ENCODE measurements at places on chromosomes 7 and 10.

DNA sequence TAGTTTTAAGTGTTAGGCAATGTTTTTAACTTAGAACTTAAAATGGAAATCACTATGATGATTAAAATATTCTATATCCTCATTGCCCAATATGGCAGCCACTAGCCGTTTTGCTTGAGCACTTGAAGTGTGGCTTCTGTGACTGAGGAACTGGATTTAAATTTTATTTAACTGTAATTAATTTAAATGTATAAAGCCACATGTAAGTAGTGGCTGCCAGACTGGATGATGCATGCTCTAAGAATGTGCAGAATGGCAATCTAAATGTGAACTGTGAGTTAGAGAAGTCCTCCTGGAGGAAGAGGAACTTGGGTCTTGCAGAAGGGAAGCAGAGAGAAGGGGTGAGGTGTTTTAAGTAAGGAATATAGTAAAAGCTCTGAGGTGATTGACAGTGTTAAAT is 451.4 kb downstream of the SUGCT start:
- no peak overlapping the region for H3K4me3 ChIP-seq
- DNase-seq, result no peak
- no peak overlapping the region for H3K27ac ChIP-seq
- H3K27me3 ChIP-seq, result no peaks in the 10 kb centered on the region
- H3K4me1 ChIP-seq, result no peaks in the 10 kb centered on the region

DNA sequence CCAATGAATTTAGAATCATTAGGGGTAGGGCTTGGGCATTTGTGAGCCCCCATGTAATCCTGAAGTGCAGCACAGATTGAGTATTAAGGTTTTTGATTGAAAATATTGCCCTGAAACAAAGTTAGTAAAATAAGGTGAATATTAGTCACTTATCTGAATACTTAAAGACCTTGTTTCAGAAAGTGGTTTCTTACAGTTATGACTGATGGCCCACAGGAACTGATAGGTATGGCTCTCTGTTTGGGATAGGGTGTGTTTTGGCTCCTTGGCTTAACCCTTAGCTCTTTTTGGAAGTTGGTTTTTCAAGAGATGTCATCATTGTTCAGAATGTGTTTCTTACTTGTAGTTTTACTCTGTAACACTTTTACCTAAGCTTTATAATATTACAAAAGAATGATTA is 34.8 kb downstream of the MDFIC start:
- no peaks in the 10 kb centered on the region for H3K4me1 ChIP-seq
- no peak for DNase-seq
- H3K4me3 ChIP-seq, result no peak overlapping the region
- H3K36me3 ChIP-seq, result no peaks in the 10 kb centered on the region
- H3K27ac ChIP-seq, result no peak overlapping the region

DNA sequence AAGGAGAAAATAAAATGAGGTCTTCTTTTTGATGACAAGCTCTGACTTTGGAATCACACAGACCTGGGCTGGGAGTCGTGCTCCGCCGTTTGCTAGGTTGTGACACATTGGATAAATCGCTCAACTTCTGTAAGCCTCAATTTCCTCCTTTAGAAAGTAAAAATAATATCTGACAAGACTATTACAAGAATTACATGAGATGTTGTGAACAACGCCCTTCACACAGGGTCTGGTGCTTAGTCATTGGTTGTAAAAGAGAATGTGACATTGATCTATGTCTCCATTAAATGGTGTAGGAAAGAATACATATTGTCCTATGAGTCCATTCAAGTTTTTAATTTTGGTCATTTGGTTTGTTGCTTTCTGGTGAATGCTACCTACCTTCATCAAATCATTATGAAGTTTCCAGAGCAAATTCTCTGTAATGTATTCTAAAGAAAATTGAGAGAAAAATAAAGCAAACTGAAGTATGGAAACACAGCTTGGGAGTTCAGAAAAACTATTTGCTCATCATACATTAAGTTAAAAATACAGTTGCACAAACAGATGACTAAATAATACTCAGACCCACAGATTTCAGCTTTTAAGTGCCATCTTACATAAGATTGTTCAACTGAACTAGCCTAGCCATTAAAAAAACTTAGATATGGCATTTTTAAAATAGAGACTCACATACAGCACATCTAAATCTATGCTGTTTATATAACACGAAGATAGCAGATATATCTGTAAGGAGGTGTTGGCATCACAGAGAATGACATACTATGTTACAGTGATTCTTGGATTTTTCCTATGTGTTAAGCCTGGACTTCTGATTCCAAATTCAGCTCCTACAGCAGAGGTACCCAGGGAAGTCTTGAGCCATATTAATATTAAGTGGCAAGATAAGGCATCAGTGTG is 12.3 kb upstream of the ADRB1 start:
- H3K4me3 ChIP-seq, result no peak overlapping the region
- no peaks in the 10 kb centered on the region for H3K27me3 ChIP-seq
- no peaks in the 10 kb centered on the region for H3K36me3 ChIP-seq
- no peak overlapping the region for H3K27ac ChIP-seq
- DNase-seq, result no peak

DNA sequence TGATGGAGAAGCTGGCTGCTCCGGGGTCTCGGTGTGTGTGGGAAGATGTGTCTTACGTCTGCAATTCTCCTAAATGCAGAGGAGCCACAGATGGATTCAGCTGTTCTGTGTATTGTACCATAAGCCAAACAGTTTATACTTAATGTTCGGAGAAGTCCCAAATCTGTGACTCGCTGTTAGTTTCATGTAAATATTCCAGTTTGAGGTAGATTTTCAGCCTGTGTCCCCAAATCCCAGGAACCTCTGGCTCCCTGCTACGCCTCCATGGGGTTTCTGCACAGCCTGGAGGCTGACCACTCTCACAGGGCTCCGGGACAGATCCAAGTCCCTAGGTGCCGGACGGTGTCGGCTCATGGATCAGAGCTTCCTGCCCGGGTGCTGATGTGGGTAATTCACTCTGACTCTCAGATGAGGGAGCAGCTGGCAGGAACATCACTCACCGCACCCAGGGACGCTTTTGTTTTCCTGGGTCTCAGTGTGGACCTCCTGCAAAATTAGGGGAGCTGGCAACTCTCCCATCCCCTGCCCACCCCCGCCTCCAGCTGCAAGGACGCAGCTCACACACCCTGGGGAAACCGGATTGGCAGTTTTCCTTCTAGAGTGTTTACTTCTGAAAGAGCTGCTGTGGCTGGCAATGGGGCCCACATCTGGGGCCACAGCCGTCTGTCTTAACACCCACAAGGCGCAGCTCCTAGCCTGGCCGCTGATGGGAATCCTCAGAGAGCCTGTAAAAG is 421.1 kb upstream of the FOXK1 start:
- H3K27me3 ChIP-seq, result no peaks in the 10 kb centered on the region
- H3K4me3 ChIP-seq, result no peak overlapping the region
- no peak for DNase-seq

DNA sequence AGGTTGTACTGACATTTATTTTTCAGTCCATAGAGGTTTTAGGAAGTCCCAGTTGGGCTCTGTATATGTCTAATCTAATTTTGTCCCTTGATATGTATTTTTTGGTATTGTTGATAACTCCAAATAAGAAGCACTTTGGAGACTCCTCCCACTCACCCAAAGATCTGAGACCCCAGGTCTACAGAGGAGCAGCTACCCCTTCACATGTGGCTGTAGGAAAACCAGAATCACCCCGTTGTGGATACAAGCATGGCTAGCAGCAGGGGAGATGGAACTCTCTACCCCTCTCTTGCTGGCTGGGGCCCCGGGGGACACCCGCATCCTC is 9.4 kb downstream of the HHEX start:
- peaks cover 30% of the 10 kb centered on the region for H3K27me3 ChIP-seq
- H3K36me3 ChIP-seq, result peaks cover 5% of the 10 kb centered on the region
- no peak overlapping the region for H3K27ac ChIP-seq
- H3K4me1 ChIP-seq, result no peaks in the 10 kb centered on the region

DNA sequence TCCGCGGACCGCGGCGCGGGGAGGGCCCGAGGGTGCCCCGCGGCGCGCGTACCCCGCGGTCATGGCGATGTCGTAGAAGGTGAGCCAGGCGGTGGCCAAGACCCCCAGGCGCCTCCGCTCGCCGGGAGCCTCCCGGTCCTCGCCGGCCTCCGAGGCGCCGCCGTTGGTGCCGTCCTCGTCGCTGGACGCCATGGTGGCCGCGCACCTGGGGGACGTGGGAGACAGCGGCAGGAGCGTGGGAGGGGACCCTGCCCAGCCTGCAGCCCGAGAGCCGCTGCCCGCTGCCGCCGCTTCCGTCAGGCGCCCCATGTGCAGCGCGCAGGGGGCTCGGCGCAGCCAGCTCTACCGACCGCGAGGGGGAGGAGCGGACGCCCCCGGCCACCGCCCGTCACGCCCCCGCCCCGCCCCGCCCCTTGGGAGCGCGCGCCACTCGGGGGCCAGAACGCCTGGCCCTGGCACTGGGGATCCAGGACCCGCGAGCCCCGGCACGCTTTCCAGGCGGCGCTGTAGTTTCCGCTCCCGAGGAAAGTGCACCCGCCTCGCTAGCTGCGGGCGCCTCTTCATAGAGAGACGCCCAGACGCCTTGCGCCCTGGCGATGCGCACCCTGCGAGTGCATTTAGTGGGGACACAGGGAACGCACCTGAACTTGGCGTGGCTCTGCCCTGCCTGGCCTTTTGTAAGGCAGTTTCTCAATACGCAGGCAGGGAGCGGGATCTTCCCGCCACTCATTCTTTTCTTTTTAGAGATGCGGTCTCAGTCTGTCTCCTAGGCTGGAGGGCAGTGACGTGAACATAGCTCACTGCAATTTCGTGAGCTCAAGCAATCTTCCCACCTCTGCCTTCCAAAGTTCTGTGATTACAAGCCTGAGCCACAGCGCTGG is at the start of gene HACD1:
TSS of gene HACD1 (minus strand) at position 344 of the 881 bp plus-strand sequence. CDS start at position 309, 35 bp downstream.
- H3K36me3 ChIP-seq, result no peaks in the 10 kb centered on the region
- DNase-seq, result peak; percentile 89
- no peak within 1 kb of the TSS for H3K27ac ChIP-seq
- H3K4me1 ChIP-seq, result no peaks in the 10 kb centered on the region

DNA sequence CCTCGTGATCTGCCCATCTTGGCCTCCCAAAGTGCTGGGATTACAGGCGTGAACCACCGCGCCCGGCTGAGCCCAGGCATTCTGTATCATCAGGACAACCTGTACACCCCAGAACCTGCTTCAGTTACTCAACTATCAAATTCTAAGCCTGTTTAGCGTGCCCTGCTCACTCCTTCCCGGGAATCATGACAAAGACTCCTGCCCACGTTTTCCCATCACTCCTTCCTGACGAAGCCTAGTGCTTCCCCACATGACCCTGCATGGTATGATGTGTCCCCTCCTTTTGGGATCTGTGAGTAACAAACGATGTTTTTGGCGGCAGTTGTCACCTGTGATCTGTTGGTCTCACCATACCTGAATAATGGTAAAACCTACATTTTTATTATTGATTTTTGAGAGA is 12.2 kb upstream of the RADIL start:
- no peak overlapping the region for H3K4me3 ChIP-seq
- no peaks in the 10 kb centered on the region for H3K36me3 ChIP-seq
- no peaks in the 10 kb centered on the region for H3K27me3 ChIP-seq
- no peaks in the 10 kb centered on the region for H3K4me1 ChIP-seq

GRCh38 chr7:134058980-134059379 is 68.2 kb upstream of the LRGUK start:
- H3K4me3 ChIP-seq, result no peak overlapping the region
- H3K4me1 ChIP-seq, result no peaks in the 10 kb centered on the region
- H3K36me3 ChIP-seq, result no peaks in the 10 kb centered on the region
- peak; percentile 31 for DNase-seq
- H3K27me3 ChIP-seq, result no peaks in the 10 kb centered on the region
- no peak overlapping the region for H3K27ac ChIP-seq

GRCh38 chr10:21511946-21512572 is 13.4 kb downstream of the SKIDA1 start:
- peak overlapping the region; percentile 92 for H3K4me3 ChIP-seq
- peaks cover 10% of the 10 kb centered on the region for H3K4me1 ChIP-seq
- no peak for DNase-seq
- H3K27me3 ChIP-seq, result peaks cover 20% of the 10 kb centered on the region
- H3K27ac ChIP-seq, result no peak overlapping the region
- H3K36me3 ChIP-seq, result no peaks in the 10 kb centered on the region

DNA sequence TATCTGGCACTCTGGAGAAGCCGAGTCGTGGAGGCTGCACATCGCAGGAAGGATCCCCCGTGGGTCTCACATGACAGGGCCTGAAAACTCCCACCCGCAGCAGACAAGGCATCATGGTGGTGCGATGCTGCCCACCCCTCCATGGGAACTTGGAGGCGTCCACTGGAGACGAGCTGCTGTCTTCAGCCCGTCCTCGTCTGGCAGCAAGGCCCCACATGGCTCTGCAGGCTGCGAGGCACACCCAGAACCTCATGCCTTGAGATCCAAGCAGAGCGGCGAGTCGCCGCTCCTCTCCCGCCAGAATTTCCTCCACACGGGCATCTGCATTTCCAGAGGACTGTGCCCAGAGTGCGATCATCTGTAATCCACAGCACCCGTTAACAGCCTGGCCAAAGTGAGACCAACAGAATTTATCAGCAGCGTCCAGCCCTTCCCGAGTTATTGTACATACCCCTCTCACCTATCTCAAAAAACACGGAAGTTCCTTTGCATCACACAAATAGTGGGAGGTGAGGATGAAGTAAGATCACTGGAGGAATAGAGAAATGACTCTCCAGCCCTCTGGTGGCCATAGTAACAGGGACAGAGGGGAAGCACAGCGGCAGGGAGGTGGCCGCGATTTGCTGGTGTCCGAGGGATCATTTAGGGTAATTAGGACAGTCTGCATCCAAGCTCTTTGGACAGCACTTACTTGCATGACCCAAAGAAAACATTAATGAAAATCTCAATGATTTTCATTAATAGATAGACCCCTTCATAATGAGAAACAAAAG is 292.4 kb downstream of the USP6NL start:
- H3K36me3 ChIP-seq, result no peaks in the 10 kb centered on the region
- no peaks in the 10 kb centered on the region for H3K27me3 ChIP-seq
- no peaks in the 10 kb centered on the region for H3K4me1 ChIP-seq
- H3K4me3 ChIP-seq, result no peak overlapping the region

DNA sequence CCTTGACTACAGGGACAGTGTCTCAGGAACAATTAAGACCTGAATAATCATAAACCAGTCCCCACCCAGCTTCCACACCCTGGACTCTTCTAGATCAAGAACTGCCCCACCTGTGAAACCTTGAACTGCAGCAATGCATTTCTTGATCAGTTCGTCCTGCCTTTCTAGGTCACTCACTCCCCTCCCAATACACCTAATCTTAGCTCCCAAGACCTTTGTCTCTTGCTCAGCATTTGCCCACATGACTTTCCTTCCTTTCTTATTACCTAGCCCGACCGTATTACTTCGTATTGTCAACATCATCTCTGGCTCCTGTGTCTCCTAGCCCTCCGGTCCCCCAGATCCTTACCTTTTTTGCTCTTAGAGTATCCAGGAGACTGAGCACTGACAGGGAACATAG is 5.5 kb upstream of the NAMPT start:
- no peak for DNase-seq
- H3K27me3 ChIP-seq, result no peaks in the 10 kb centered on the region
- H3K4me3 ChIP-seq, result no peak overlapping the region
- H3K4me1 ChIP-seq, result no peaks in the 10 kb centered on the region
- H3K36me3 ChIP-seq, result no peaks in the 10 kb centered on the region

DNA sequence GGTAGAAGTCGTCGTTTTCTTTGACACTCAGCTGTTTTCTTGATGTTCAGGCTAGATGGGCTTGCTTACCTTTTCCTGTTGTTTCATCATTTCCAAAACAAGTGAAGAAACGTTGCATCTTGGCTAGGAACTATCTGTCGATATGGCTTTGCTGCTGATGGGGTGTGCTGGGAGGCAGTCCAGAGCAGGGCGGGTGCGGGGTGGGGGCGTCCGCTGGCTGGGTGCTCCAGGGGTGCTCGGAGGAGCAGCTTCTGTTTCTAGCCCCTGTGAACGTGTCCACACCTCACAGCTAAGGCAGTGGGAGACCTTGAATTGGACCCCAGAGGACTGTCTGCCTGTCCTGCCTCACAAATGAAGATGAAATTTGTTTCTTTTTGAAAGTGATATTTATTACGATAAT is 7.6 kb upstream of the SUN1 start:
- H3K27ac ChIP-seq, result no peak overlapping the region
- H3K4me3 ChIP-seq, result no peak overlapping the region
- no peak for DNase-seq
- no peaks in the 10 kb centered on the region for H3K4me1 ChIP-seq
- no peaks in the 10 kb centered on the region for H3K27me3 ChIP-seq
